ENCODE measurements at places on chromosomes 5 and 9.

DNA sequence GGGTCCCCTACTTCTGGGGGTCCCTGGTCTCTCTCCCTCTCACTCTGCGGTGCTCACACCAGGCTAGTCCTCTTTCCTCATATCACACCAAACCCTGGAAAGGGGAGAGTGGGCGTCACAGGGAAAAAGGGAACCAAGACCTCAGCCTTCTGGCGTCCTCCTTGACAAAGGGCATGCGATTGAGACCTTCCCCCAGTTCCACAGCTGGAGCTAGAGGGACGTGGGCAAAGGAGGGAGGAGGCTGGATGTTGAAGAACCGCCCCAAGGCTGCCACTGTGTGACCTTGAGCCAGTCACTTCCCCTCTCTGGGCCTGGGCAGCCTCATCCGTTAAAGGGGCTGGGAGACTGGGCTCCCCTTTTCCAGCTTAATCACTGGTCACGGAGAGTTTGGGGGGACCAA is 18.5 kb upstream of the TOR2A start:
- no peak for DNase-seq

DNA sequence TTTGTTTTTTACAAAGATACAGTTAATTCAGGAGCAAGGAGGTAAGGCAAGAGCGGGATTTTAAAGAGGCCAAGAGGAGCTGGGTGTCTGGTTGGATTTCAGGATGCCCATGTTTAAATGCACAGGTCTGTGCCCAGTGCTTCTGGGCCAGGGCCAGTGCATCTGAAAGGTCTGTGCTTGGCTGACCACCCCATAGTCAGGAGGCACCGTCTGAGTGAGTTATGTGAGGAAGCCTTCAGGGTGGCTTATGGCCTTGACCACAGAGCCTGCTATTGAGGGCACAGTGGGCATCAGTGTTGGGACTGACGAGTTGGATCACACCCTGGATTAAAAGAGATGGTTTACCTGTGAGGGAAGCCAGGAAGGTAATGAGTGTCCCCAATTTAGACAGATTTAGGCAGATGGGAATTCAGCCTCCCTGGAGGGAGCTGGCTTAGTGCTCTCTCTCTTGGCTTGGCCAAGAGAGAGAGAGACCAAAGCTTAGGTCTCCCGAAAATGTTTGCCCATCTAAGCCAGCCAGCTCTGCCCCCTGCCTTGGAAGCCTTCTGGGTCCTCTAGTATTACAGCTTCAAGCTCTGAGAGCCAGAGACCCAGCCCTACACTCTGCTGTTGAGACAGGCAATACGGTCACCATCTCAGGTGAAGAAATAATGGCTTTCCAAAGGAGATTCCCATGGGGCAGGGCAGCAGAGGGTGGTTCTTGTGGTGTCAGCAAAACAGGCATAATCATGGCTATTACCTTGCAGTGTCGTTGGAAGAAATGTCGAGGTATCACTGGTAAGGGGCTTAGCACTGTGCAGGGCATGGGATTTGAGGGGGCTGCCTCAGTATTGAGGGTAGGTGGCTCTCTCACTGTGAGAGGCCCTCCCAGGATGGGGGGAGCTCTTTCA is 68.6 kb downstream of the RGS3 start:
- DNase-seq = peak; percentile 36

DNA sequence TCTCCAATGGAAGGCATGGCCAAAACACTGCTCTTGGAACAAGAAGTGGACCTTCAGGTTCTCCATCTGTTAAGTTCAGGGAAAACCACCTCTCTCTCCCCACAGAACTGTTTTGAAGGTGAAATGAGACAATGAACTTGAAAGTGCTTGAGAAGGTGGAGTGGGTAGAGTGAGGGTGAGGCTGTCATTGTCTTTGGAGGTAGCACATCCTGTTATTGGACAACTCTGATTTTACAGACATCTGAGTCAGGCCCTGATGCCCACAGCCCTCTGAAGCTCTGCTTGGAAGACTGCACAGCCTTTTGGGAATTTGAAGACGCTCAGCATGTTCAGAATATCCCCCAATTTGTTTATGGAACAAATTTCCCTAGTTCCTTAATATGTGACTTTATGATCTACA is 27.6 kb upstream of the TEX48 start:
- no peak for DNase-seq

DNA sequence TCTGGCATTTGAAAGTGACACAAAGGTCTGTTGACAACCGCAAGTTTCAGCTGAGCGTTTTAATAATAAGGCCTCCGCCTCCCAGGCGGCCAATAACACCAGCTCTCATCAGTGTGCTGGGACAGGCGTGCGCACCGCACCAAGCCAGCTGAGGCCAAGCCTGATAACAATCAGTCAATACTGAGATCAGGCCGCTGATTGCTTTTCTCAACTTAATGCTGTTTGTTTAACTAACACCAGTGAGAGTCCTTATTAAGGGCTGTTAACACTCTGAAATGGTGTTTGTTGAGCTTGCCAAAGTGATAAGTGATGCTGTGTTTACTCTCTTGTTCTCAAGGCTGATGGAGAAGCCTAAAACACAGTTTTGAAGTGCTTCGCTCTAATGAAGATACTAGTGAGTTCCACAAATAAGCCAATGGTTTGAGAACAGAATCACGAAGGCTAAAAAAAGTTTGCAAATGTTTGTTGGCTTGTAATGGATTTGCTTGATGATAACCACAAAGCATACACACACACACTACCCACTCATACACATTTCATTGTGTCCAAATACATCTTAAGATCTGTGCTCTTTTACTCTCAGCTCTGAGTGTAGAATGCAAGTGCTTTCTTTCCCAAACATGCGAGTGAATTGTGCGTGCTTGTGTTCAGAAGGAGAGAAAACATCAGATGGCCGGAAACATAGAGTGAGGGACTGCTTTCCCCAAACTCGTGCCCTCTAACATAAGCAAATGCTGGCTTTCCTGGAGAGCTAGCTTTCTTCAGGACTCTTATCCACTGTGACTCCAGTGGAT is 330.4 kb upstream of the KLF4 start:
- DNase-seq = no peak

DNA sequence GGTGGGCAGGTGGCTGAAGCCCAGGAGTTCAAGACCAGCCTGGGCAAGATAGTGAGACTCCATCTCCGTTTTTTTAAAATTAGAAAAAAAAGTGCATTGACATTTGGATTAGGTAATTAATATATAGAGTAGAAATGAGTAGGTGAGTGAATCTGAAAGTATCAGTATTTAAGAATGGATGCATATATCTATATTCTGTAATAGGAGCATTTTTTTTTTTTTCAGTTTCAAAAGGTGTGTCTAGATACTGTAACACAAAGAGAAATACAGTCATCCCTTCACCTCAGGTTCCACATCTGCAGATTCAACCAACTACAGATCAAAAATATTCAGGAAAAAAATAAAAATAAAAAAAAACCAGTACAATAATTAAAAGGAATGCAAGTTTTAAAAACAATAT is 50.8 kb downstream of the RBM27 start:
- DNase-seq = no peak

DNA sequence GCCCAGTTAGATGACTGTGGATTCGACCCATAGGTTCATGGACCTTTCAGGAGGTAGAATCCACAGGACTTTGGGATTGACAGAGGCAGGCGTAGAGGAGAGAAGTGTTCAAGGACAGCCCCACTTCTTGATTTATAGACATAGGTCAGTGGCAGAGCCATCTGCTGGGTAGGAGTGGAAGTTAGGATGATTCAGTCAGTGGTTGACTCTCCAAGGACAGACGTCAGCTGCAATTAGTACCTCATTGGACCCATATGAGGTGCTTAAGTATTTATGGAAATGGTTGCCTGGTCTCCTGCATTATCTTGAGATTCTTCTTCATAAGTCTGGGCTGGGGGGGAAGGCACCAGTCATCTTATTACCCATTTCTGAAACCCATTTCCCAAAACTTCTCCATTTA is 70.9 kb downstream of the SH3RF2 start:
- no peak for DNase-seq

DNA sequence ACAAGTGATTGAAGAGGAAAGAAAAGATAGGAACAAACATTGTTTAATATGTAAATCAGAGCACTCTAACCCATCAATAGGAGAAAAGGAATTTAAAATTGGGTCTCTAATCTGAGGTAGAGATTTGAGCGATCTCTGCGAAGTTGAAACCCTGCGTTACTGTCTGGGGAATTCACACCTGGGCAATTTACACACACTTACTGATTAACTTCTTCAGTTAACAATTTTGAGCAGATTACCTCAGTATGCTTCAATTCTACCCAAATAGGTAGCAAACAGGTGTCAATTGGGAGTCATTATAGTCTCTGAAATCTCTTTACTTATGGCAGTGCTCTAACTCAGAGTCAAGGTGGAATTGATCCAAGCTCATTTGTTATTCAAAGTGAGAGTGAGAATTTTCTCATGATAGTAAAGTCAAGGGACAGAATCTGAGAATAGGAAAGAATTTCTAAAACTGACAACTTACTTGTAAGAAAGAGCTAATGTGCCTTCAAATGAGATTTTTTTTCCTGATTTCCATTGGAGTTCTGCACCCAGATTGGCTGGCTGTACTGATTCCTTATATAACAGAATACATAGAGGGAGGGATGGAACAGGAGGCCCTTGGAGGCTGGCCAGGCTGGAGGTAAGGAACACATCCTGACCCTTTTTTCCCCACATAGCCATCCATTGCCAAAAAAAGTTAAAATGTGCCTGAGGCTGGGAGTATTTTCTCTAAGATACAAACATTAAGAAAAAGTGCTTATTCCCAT is 27.1 kb upstream of the IFNA14 start:
- no peak for DNase-seq

DNA sequence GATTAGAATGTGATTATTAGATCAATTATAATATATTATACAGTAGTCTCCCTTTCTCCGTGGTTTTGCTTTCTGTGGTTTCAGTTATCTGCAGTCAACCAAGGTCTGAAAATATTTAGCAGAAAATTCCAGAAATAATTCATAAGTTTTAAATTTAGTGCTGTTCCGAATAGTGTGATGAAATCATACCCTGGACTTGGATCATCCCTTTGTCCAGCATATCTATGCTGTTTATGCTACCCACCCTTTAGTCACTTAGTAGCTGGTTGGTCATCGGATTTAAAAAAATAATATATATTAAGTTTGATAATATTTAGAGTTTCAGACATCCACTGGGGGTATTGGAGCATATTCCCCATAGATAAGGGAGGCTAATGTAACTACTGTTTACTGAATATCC is 19.6 kb downstream of the RMI1 start:
- no peak for DNase-seq

GRCh38 chr5:34584165-34584564 is 72.0 kb upstream of the RAI14 start:
- no peak for DNase-seq

DNA sequence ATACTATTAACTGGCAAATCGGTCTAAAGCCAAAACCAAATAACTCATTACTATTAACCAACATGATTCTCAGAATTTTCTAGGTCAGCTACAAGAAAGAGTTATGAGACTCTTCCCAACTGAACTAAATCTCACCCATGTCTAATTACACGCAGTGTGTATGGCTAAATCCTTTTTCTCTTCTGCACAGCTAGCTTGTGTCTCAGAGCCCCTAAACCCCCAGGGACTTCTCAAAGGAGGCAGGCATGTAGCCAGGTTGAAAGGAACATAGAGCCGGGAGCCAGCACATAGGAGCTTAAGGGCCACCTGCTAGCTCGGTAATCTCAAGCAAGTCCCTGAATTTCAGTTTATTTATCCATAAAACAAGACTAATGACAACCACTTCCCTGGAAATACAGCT is 2.2 kb upstream of the GZMK start:
- DNase-seq = no peak

GRCh38 chr5:80034559-80034958 is 589 bp upstream of the THBS4 start:
- DNase-seq = no peak

DNA sequence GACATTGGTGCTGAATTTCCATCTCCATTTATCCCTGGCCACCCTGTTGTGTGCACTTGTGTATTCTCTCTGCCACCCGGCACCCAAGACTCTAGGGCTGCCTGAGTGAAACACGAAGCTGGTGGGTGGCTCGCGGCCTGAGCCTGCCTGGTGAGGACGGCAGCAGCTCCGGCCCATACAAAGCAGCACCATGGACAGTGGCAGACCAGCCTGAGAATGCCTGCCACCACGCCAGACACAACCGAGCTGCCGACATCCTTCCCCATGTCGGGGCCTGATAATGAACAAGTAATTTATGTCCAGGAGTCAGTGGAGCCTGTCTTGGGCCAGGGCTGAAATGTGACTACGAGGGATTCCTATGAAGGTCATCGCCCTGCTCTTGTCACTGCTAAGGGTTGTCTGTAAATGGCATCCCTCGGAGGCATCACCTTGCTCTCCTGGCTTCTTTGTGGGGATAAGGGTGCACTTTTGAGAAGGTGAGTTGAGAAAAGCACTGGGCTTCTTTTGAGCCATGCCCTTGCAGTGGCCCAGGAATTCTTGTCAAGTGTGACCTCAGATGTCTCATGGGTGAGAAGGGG is 175.7 kb downstream of the MELK start:
- no peak for DNase-seq

DNA sequence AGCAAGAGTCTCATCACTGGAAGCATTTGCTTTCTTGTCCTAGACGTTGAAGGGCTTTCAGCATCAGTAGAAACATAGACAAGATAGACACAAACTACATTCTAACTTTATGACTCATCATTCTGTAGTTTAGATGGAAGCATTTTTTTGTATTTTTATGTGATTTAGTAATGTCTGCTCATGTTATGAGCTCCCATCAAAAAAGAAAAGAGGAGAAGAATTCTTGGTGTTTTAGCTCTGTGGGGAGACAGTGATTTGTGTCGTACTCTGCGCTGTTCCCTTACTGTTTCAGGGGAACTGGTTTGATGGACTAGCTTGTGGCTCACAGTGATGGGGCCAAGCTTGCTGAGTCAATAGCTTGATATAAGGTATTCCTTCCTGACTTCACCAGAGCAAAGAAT is 159.2 kb upstream of the WWC1 start:
- no peak for DNase-seq

GRCh38 chr5:104370523-104370922 is 807.9 kb upstream of the NUDT12 start:
- no peak for DNase-seq

DNA sequence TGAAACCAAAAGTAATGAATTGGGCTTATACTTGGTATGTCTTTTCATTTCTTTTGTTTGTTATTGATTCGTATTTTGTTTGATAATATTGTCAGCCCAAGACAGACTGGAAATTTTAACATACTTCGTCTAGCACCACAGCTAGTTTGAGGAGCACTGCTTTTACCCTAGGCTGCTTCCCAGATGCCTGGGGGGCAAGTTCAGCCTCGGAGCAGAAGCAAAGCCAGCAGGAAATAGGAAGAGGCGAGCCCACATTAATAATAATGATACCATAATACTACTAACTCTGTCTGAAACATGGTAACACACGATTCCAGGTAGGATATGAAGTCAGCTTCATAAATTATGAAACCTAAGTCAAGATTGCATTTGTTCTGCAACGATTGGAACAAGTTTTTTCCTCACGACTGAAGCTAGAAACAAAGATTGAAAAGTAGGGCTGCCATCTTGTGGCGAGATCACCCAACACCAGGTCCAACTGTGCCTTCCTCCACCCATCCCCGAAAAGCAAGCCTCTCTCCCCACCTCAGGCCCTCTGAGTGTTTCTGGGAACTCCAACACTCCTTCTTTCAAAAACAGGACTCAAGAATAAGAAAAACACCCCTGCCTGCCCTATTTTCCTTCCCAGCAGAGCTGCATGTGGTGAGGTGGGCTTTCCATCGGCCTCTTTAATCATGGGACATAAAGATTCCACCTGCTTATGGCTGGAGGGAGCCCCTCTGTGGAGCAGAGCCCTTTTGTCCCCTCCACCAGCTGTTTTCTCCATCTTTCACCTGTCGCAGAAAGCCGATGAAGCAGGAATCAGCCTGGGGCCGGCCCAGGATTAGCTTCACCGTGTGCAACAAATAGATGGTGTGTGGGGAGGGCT is 236.4 kb downstream of the CAAP1 start:
- no peak for DNase-seq

Measured in cardiac septum (tissue), 1 donor.